Progenitor cell of endocrine pancreas (in vitro differentiated cells): ENCODE measurements at places on chromosomes 2 and 18. TPM values are rescaled to one million over a fixed set of nuclear protein-coding genes. Genes with fewer than 3 reads are reported as not detected.

GRCh38 chr18:54671291-54671881 lies 80.3 kb downstream of the DYNAP start:
- DNase-seq = no peak

- DNase-seq = no peak
These were observed 1.2 kb downstream of the ATG9A start for GRCh38 chr2:219228041-219228910.

The SNRPD1 gene
- 72.9 and 76.7 TPM in 2 replicates for total RNA-seq

DNA sequence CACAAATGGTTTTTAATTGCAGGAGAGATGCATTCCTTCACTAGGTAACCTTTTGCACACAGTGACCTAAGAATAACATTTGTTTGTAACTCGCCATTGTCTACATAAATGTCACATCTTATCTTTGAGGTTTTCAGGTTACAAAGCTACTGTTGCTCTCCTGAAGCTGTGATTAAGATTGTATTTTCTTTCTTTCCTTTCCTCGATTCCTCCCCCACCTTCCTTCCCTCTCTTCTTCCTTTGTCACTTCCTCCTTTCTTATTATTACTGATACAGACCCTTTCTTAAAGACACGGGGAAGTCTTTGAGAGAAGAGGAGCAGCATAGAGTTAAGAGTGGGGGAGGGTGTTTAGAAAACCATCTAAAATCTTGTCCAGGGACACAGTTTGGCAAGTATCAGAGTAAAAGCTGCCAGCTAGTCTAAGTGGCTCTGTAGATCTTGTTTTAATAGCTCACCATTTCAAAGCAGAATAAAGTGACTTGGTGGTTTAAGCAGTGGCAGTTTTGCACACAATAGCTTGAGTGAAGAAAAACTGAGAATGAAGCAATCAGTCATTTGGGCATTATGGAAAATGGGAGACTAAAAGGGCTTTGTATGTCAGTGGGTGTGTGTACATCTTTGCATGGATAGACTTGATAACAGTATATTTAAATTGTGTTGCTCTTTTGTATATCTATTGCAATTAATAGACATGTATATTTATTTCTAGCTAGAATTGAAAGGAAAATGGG lies 10.9 kb downstream of the CERS6 start:
- DNase-seq = no peak

GRCh38 chr2:118750959-118751565 lies 96.4 kb downstream of the EN1 start:
- DNase-seq = no peak
